Ovary (tissue), 10 donors: ENCODE measurements at places on chromosomes 12 and 14.

- no peak for DNase-seq
Measured at GRCh38 chr12:107459641-107460040, 226.0 kb upstream of the PWP1 start.

DNA sequence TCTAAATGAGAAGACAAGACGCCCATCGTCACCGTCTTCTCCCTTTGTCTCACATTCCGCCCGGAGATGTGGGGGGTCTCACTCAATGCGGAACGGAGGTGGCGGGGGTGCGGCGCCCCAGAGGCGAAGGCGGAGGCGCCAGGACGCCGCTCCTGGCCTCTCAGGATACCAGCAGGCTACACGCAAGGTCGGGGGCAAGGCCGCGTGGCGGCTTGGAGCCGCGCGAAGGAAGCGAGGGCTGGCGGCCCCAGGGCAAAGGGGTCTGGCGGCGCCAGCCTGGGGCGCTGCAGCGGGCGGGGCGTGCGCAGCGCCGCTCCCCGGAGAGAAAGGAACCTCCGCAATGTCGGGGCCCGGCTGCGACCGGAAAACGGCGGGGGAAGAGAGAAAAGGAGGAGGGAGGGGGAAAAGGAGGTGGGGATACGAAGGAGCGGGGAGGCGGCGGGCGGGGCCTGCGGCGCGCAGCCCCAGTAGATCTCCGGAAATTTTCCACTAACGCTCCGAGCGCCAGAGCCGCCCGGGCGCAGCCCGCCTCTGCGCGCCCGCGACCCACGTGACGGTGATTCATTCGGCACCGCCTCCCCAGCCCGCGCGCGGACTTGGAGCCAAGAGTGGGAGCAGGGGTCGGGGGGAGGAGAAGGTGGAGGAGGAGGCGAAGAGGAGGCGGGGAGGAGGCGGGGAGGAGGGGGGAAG is 10.5 kb upstream of the SLC38A2 start:
- DNase-seq, result peak; percentile 99

DNA sequence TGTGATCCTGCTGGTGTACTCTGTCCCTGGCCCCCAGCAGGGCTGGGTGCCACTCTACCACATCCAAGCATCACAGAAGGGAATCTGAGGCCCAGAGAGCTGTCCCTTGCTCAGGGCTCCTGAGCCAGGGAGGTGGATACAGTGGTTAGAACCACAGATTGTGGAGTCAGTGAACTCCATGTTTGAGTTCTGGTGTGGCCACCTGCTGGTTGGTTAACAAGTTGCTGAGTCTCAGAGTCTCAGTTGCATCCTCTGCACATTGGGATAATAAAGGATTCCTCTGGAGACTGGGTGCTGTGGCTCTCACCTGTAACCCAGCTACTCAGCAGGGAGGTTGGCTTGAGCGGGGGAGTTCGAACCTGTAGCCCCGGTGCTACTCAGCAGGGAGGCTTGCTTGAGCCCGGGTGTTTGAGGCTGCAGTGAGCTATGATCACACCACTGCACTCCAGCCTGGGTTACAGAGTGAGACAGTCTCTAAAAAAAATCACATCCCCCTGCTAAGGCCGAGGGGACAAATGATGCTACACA is 39.4 kb downstream of the MVK start:
- no peak for DNase-seq

DNA sequence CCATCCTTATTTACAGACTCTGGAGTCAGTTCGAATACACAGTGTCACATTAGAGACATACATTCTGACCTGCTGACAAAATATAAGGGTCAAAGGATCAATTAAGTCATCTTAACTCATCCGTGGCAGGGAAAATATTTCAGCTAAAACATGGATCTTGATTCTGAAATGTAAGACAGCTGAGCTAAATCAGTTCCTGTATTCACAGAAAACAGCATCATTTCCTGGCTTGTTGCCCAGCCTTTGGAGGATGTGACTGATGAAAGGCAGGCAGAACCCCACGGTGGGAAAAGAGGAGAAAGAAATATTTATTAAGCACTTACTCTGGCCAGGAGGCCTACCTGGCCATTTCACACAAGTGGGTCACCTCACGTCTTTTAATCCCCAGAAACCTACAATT is 101.9 kb downstream of the GAS2L3 start:
- peak; percentile 23 for DNase-seq

DNA sequence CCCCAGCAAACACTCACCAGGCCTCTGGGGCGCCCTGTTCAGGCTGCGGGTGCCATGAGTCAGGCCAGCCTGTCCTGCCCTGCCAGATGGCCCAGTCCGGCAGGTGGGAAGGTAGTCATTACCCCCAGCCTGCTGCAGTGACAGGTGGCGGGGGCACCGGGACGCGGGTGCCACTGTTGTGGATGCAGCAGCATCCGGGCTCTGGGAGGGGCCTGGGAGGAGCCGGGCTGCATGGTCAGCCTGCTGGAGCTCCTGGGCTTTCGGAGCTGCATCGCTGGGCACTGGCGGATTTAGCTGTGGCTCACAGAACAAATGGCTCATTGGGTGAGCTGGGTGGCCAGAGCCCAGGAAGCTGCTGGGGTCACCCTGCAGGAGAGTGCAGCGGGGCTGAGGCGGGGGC is 13.5 kb downstream of the CEP170B start:
- no peak for DNase-seq

GRCh38 chr14:57753821-57754220 is 112.1 kb downstream of the SLC35F4 start:
- DNase-seq, result no peak

DNA sequence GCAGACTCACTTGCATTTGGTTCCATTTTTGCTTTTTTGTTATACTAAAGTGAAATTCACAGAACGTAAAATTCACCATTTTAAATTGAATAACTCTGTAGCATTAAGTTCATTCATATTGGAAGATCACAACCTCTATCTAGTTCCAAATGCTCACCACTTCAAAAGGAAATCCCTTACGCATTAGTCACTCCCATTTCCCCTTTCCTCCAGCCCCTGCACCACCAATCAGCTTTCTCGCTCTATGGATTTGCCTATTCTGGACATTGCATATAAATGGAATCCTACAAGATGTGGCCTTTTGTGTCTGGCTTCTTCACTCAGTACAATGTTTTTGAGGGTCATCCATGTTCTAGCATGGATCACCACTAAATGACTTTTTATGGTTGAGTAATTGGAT is 294.5 kb downstream of the KSR2 start:
- no peak for DNase-seq

DNA sequence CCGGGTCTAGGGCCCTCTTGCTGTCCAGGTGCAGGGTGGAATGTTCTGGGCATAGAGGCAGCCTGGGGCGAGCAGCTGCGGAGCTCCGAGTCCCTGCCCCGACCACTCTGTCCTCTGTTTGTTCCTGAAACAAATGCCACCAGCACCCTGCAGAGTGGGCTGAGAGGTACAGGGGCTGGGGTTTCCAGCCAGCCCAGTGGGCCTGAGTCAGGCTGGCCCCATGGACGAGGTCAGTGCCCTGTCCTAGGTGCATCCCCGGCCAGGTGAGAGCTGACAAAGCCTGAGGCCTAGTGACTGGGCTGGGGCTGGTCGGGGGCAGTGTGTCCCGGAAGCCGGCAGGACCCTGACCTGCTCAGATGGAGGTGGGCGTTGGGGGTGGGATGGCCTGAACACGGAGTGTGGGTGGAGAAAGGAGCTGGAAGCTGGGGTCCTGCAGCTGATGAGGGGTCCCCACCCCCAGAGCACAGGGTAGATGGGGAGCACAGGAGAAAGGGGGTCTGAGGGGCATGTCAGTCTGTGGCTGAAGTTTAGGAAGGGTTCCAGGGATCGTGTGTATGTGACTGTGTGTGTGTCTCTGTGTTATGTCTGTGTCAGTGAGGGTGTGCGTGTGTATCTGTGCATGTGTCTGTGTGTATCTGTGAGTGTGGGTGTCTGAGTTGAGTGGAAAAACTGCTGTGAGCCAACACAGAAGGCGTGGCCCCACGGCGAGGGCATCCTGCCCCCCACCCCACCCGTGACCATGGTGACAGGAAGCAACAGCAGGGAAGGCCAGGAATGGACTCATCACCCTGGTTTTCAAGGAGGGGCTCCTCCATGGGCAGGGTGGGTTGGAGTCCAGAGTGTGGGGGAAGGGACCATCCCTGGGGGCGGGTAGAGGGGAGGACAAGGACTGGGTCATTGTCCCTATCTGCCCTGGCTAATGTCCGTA is 2.4 kb upstream of the CRIP1 start:
- DNase-seq, result no peak

DNA sequence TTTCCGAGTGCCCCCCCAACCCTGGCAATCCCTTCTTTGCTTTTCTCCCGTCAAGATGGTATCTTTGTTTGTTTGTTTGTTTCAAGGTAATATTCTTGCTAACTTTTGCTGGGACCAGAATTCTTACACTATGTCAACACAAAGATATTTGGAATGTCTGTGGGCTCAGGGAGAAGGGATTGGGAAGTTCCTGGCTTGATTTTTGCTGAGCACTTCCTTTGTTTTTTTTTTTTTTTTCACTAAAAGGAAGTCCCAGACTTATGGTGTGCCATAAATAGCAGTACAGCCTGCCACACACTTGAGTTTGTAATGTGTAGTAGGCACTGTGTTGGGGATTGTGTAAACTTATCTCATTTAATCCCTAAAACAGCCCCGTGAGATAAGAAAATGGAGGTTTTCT is 11.2 kb upstream of the RNU6-7 start:
- DNase-seq, result no peak

DNA sequence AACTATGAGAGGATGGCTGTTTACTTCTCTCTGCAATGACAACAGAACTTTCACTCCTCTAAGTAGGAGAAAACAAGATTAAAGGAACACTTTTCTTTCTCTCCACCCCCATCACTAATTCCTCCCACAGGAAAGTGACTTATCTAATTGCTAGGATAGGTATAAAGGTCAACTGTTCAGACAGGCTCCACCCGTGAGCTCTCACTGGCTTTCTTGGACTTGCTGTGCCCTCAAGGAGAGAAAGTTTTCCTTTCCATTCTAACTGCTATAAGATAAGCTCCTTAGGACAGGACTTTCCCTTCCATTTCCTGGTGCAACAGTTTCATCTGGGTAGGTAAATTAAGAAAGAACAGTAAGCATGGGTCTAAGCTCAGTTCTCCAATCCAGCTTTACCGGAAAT is 4.8 kb downstream of the SLC41A2 start:
- DNase-seq, result no peak

- DNase-seq, result peak; percentile 54
Measured at GRCh38 chr12:45216230-45216982, 511 bp downstream of the ANO6 start.

DNA sequence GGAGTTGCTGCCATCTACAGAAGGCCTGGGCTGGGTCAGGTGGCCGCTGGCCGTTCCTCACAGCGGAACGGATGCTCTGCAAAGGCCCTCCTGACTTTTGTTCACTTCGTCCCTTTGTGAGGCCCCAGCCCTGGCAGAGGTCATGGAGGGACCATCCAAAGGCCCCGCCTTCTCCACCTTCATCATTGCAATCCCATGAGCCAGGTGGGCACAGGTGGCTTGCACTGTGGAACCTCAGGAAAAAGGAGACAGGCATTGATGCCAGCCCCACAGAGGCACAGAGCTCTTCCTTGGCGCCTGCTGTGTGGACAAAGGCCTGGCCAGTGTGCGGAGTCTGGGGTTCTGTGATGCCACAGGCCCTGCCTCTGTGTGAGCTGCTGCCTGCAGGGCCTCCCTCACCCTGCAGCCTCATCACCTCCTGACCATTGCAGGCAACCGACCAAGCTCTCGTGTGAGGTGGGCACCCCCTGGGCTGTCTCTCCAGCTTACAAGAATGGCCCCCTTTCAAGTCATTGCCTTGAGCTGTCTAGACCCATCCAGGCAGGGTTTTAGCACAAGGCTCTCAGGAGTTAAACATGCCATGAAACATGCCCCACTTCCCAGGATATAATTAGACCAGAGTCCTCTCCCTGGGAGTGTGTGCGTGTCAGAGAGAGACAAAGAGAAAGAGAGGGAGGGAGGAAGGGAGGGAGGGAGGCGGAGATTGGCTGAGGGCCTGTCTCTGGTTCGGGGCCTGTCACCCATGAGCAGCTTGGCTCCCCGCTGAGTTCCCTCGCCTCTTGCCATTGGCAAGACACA is 19.3 kb downstream of the NFKBIA start:
- peak; percentile 88 for DNase-seq

- no peak for DNase-seq
Measured at GRCh38 chr12:130839770-130840404, 837 bp upstream of the STX2 start.

GRCh38 chr12:51937926-51938325 is 13.6 kb upstream of the ACVR1B start:
- DNase-seq, result no peak

DNA sequence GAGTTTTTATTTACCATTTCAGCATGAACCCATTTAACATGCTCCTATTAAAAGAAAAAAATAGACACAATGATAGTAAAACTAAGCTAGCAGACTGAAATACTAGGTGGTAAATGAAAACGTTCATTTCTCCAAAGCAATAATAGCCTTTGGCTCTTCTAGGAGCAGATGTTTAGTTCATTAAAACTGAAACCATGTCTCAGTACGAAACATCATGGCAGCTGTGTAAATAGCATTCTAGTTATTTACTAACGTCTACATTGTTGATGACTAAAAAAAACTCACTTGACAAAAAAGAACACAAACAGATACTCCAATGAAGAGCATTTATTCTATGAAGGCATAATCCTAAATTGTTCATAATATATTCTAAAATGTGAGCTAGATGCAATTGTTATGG is 17.9 kb downstream of the RECQL start:
- DNase-seq, result no peak

- DNase-seq, result peak; percentile 84
Measured at GRCh38 chr14:23154964-23155587, 28.4 kb downstream of the SLC7A8 start.

GRCh38 chr14:50260511-50260910 is 29.1 kb upstream of the SOS2 start:
- DNase-seq, result no peak

GRCh38 chr12:109997393-109997792 is 1.2 kb upstream of the GIT2 start:
- DNase-seq, result no peak

GRCh38 chr12:115451151-115451779 is 767.3 kb upstream of the TBX3 start:
- no peak for DNase-seq

- no peak for DNase-seq
Measured at GRCh38 chr12:77042833-77043232, 22.5 kb downstream of the E2F7 start.

GRCh38 chr12:59689776-59690175 is 93.9 kb downstream of the SLC16A7 start:
- no peak for DNase-seq

GRCh38 chr14:71554959-71555612 is 377.1 kb upstream of the RGS6 start:
- DNase-seq, result no peak

- no peak for DNase-seq
Measured at GRCh38 chr14:87349921-87350320, 643.1 kb downstream of the GALC start.

- DNase-seq, result no peak
Measured at GRCh38 chr12:56333197-56333678, 562 bp downstream of the PAN2 start.

DNA sequence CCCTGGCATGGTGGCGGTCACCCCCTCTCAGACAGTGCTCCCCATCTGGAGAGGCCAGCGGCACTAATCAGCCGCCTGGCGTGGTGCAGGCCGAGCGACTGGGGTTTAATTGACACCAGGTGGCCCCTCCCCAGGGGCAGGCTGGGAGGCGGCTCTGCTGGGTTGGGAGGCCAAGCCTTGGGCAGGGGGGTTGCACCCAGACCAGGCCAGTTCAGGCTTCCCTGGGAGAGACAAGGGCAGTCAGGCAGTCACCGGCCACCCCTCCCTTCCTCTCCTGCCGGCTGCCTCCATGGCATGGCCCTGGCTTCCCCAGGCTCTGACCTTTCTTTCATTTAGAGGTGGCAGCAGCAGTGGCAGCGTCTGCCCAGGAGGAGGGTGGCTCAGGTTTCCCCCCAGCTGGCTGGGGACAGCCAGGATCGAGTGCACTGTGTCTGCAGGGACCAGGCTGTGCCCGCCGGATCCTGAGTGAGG is 78.1 kb upstream of the NOS1 start:
- DNase-seq, result no peak

GRCh38 chr14:101078892-101079221 is 175.3 kb upstream of the RTL1 start:
- peak; percentile 29 for DNase-seq
